ENCODE measurements at places on chromosomes 7 and 10. TPM values are rescaled to one million over a fixed set of nuclear protein-coding genes. Genes with fewer than 3 reads are reported as not detected.

The GFRA1 gene
- total RNA-seq: 72.8 TPM

- peaks cover 33% of the 10 kb centered on the region for H3K27me3 ChIP-seq
- no peaks in the 10 kb centered on the region for H3K4me1 ChIP-seq
- no peaks in the 10 kb centered on the region for H3K36me3 ChIP-seq
- H3K4me3 ChIP-seq: no peak overlapping the region
Measured at GRCh38 chr7:154916381-154916780, 86.5 kb downstream of the PAXIP1 start.

GRCh38 chr7:19352305-19352695 lies 207.1 kb upstream of the FERD3L start:
- no peak for DNase-seq
- no peaks in the 10 kb centered on the region for H3K27me3 ChIP-seq
- H3K27ac ChIP-seq: no peak overlapping the region
- H3K4me1 ChIP-seq: peaks cover 6% of the 10 kb centered on the region
- H3K4me3 ChIP-seq: no peak overlapping the region
- no peaks in the 10 kb centered on the region for H3K36me3 ChIP-seq

DNA sequence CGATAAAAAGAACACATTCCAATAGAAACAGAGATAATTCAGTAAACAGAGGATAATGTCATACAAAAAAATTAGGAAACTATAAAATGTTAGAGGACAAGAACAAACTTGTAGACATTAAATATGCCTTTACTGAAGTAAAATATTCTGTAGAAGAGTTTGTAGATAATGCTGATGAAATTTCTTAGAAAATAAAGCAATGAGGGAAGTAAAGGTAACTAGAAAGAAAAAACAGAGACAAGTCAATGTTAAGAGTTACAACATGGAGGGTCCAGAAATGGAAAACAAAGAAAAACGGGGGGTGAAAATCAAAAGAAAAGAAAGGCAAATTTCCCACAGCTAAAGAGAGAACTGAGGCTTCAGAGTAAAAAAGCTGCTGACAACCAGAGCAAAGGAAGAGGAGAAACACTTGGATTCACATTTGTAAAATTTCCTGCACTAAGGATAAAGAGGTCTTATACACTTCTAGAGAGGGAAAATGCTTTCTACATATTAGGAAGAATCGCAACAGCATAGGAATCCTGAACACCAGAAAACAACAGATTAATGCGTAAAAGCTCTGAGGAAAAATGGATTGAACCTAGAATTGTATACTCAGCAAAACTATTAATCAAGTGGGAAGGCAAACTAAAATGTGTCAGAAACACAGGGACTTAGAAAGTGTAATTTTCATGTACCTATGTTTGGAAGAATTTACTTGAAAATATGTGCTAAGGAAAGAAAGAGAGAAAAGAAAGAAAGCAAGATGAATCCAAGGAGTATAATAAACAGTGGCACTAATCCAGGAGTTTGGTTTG lies 55.0 kb upstream of the AGR3 start:
- H3K27me3 ChIP-seq: no peaks in the 10 kb centered on the region
- no peak overlapping the region for H3K27ac ChIP-seq
- no peak for DNase-seq
- H3K4me3 ChIP-seq: no peak overlapping the region
- no peaks in the 10 kb centered on the region for H3K36me3 ChIP-seq

DNA sequence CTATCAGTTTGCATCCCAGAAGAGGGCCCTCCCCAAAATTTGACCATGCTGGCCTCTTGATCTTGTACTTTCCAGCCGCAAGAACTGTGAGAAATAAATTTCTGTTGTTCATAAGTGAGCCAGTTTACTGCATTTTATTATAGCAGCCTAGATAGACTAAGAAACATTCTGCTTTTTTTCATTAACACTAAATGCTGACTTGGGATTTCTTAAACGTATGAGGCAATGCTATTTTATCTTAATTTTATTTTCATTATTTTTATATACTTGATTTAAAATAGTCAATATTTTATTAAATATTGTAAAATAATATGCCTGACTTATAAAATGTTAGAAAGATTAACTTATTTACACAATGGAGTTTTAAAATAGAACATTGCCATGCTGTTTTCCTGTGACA lies 341.8 kb upstream of the CNTNAP2 start:
- no peaks in the 10 kb centered on the region for H3K27me3 ChIP-seq
- H3K36me3 ChIP-seq: no peaks in the 10 kb centered on the region

DNA sequence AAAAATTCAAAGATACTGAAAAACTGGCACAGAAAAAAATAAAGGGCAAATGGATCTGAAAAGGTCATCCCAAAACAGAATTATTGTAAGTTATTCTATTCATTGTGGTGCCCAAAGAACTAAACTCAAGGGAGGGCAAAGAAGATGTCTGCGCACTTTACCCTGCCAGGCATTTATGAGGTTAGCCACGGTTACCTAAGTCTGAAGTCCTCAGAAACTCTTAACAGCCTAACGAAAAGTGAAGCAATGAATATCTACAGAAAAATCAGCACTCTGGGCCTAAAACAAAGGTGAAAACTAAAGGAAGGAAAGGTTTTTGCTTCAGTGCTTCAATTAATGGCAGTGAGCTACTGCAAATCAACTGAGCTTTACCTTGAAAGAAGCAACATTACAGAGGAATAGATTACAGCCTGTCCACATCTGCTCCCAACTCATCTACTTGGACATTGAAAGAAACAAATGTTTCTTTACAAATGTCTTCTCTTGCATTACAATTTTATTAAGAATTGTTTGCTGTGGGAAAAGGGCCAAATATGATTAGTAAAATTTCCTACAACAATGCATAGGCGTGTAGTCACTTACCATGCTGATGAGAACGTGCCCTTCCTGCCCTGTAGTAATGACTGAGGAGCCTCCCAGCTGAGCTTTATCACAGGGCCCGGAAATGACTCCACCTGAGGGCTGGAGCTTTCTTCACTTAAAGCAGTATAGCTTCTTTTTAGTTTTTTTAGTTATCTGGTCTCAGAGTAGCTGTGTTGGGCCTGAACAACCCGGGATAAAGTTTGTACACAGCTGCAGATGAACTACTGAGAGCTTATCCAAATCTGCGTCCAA lies at the start of gene TUBAL3:
TUBAL3 (minus strand) TSS at position 621 of the 834 bp plus-strand sequence; CDS start at position 585, 36 bp downstream.
- H3K4me1 ChIP-seq: no peaks in the 10 kb centered on the region
- DNase-seq: no peak
- no peak within 1 kb of the TSS for H3K4me3 ChIP-seq
- no peak within 1 kb of the TSS for H3K27ac ChIP-seq

- H3K27ac ChIP-seq: no peak overlapping the region
- no peak for DNase-seq
- no peak overlapping the region for H3K4me3 ChIP-seq
- H3K4me1 ChIP-seq: no peaks in the 10 kb centered on the region
- no peaks in the 10 kb centered on the region for H3K36me3 ChIP-seq
Measured at GRCh38 chr7:83579740-83580139, 69.2 kb downstream of the SEMA3E start.

DNA sequence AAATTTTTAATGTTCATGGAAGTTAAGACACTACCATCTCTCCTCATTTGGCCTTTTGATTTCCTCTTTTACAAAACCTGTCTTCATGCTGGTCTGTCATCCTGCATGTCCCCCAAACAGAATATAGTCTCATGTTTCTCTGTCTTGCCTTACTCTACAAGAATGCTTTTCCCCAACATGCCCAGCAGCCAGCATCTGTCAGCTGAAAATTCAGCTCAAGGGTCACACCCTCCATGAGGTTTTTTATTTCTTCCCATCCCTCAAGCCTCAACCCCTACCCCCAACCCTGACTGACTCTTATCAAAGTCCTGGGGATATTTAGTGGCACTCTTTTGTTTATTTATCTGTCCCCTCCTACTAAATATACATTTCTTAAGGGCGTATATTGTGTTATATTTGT lies 202.0 kb downstream of the ANK3 start:
- no peaks in the 10 kb centered on the region for H3K27me3 ChIP-seq
- no peak overlapping the region for H3K27ac ChIP-seq
- DNase-seq: no peak
- H3K4me3 ChIP-seq: no peak overlapping the region
- no peaks in the 10 kb centered on the region for H3K4me1 ChIP-seq

- H3K27me3 ChIP-seq: no peaks in the 10 kb centered on the region
- H3K4me3 ChIP-seq: no peak overlapping the region
- H3K27ac ChIP-seq: no peak overlapping the region
- peaks cover 22% of the 10 kb centered on the region for H3K4me1 ChIP-seq
Measured at GRCh38 chr10:78455811-78456210, 422.1 kb downstream of the RPS24 start.

The MNX1 gene
- 0.34 TPM for total RNA-seq

The AKR1B15 gene
- total RNA-seq: not detected

- no peak overlapping the region for H3K27ac ChIP-seq
- H3K27me3 ChIP-seq: no peaks in the 10 kb centered on the region
- H3K36me3 ChIP-seq: no peaks in the 10 kb centered on the region
- peaks cover 11% of the 10 kb centered on the region for H3K4me1 ChIP-seq
- no peak for DNase-seq
Measured at GRCh38 chr7:4151926-4152549, 530.1 kb upstream of the FOXK1 start.

DNA sequence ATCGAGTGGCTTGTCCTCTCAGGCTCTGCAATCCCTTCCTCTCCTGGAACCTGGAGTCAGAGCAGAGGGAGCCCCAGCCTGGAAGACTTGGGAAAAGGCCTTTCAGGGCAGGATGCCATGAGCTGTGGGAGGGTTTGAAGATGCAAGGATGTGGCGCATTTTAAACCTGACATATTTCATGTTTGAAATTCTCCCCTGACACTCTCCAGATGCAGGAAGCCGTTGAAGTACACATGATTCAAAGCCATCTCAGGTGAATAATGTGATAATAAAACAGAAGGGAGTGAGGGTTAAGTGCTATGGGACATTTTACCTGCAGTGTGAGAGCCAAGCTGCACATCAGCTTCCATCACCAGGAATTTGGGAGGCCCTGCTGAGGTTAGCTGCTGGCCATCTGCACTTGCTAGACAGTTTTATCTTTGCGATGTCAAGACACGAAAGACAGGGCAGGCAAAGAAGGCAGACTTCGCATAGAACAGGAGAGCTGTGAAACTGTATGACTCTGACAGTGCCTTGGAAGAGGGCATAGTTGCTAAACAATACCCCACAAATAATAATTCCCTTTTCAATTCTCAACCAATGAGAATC lies 159.1 kb upstream of the GDF10 start:
- DNase-seq: no peak
- H3K4me1 ChIP-seq: no peaks in the 10 kb centered on the region
- H3K27me3 ChIP-seq: no peaks in the 10 kb centered on the region
- no peak overlapping the region for H3K4me3 ChIP-seq

The TNKS2 gene
- 44.5 TPM for total RNA-seq

- no peaks in the 10 kb centered on the region for H3K27me3 ChIP-seq
- no peaks in the 10 kb centered on the region for H3K36me3 ChIP-seq
- no peak overlapping the region for H3K4me3 ChIP-seq
- no peak overlapping the region for H3K27ac ChIP-seq
Measured at GRCh38 chr10:102580230-102580629, 64.0 kb upstream of the TRIM8 start.
